CD8-positive, alpha-beta memory T cell (primary cell): ENCODE measurements at places on chromosomes 16 and 17.

DNA sequence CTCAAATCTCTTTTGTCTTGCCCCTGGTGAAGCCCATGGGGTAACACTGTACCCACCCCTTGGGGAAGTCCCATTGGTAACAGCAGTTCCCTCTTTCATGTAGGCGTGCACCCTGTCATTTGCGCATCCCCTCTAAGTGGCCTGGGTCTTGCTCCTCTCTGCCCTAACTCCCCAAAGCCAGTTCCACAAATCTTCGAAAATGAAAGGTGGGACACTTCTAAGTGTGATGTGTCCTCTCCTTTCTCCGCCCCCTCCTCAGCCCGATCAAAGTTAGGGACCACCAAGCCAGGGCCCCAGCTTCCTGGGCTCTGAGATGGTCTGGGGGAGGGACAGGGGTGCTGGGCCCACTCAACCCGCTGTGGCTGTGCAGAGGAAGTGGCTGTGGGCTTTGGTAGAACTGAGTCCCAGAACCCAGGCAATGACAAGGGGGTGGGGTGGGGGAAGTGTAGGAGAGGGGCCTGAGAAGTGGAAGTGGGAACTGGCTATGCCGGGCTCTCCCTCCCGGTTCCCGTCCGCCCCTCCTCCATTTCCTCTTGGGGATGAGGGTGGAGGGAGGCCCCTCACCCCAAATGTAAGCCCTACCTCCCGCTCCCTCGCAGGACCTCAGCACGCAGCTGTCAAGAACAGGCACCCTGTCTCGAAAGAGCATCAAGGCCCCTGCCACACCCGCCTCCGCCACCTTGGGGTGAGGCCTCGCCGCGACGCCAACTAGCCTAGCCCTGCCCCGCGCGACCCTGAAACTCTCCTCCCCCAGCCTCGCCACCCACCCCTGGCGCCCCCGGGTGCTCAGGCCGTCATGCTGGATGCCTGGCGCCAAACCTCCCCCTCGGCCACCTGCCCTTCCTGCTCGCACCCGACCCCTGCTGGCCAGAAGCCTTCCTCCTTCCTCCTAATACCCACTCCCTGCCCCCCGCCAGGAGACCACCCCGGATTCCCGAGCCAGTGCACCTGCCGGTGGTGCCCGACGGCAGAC, 8.7 kb downstream of the ABI3 start:
- peak; percentile 58 for DNase-seq

- no peak for DNase-seq
These were observed 418.3 kb upstream of the SALL1 start for GRCh38 chr16:51569203-51569931.

DNA sequence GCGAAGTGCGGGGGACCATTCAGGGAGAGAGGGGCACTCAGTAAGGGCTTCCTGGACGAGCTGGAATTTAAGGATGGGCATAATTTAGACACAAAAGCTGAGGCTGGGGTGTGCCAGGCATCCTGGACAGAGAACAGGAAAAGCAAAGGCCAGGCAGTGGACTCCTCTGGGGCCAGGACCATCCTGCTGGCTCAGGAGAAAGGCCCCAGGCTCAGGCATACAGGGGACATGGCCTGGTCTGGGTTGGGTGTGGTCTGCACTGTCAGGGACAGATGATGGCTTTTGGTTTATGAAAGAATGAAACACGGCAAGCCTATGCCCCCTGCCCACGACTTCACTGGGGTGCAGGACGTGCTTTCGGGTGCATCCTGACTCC, 48.9 kb upstream of the DOC2B start:
- DNase-seq, result no peak

- no peak for DNase-seq
These were observed 32.8 kb downstream of the DHX38 start for GRCh38 chr16:72126429-72126765.

DNA sequence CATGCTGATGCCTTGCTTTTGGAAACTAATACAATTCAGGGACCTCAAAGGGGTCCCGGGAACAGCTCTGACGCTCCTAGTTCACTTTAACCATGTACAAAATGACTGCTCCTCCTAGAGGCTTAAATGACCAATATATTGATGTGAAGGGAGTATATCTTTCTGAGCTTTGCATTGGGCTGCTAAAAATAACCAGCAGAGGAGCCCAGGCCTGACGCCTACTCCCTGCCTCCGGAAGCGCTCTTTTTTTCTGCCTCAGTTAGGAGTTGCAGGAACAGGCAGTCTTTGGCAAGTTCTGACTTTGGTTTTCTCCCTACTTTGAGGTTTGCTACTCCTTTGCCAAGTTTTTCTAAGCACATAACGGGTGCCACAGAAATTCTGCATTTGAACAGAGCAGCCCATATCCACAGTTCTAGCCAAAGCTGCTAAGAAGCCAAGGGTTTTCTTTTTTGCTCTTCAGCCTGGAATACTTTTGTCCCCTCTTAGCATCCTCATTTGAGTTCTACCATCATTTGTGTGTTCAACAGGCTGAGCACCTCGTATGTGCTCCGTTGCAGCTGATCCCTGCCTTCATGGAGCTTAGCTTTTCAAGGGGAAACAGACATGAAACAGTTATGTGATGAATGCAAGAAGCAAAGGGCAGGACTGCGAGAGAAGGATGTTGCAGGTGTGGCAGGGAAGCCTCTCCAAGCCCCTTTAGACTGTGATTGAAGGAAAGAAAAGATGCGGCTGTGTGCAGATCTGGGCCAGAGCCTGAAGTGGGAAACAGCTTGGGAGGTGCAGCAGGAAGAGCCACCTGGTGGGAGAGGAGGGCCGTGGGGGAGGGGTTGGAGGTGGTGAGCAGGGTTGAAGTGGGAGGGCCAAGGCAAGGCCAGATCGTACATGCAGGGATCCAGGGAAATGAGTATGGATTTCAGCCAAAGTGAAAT, 2.8 kb upstream of the NAGPA start:
- no peak for DNase-seq

DNA sequence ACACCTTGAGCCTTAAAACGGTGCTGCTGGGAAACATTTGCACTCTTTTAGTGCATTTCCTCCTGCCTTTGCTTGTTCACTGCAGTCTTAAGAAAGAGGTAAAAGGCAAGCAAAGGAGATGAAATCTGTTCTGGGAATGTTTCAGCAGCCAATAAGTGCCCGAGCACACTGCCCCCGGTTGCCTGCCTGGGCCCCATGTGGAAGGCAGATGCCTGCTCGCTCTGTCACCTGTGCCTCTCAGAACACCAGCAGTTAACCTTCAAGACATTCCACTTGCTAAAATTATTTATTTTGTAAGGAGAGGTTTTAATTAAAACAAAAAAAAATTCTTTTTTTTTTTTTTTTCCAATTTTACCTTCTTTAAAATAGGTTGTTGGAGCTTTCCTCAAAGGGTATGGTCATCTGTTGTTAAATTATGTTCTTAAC, 4.4 kb downstream of the SOX9 start:
- DNase-seq, result no peak

GRCh38 chr17:48491527-48492273, 39.1 kb downstream of the HOXB1 start:
- DNase-seq, result no peak

DNA sequence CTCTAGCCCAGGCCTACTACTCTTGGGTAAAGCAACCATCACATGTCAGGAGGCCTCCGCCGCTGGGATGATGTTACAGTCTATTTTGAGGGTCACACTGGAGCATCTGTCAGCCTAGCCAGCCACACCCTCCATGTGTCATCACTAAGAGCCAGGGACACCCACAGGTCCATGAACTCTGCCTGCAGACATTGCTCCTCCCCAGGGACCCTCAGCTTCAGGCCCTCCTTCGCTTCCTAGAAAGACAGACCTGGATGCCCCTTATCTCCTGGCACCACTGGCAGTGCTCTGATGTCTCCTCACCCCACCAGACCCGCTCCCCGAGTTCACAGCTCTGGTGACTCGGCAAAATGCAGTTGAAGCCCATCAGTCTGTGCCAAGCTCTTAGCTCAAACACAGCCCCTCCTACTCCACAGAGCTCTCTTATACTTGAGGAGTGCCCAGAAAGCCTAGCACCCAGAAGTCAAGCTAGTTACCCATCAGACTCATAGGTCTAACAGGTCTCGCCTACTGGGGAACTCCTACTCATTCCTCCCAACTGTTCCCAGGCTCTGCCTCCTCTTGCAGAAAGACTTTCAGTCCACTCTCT, 5.9 kb downstream of the RANBP10 start:
- no peak for DNase-seq

DNA sequence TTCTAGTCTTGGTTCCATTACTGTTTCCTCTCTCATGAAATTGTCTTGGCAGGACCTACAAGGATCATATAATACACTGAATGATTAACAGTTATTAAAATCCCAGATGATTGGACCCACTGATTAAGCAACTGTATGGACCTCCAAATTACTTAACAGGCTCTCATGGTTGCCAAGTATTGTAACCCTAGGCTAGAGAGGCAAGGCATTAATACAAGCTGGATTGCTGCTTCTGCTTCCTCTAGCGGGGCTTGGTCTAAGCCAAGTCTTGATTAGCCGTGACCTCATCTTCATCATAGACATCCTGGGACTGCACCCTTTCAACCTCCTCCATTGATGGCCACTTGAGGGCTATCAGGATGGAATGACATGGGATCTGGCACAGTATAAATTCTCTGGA, 46.9 kb downstream of the SYCE1L start:
- DNase-seq, result no peak

GRCh38 chr17:73820686-73821448, 176.6 kb upstream of the SDK2 start:
- no peak for DNase-seq

GRCh38 chr17:47315451-47316266, 8.1 kb upstream of the EFCAB13 start:
- DNase-seq, result peak; percentile 37

GRCh38 chr16:85658504-85659326, 30.0 kb downstream of the GINS2 start:
- no peak for DNase-seq
